IMR-90 (cell line): ENCODE measurements at places on chromosomes 3 and 15.

DNA sequence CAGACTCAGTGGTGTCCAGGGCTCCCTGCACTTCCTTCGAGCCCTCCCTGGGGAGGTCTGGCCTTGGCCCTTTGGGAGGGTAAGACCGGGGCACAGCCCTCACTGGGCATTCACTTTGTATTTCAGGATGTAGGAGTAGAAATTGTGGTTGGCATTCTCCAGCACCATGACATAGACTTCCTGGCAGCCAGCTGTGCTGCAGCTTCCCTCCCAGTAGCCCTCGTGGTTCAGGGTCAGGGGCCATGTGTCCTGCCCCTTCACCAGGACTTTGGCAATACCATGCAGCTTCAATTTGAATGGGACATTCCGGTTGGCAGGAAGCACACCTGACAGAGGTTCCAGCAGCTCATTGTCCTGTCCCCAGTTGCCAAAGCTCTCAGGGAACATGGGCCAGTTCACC, 47.3 kb downstream of the KY start:
- DNase-seq = no peak

- peak; percentile 46 for DNase-seq
Measured at GRCh38 chr3:132509096-132509495, 88.0 kb upstream of the ACKR4 start.

DNA sequence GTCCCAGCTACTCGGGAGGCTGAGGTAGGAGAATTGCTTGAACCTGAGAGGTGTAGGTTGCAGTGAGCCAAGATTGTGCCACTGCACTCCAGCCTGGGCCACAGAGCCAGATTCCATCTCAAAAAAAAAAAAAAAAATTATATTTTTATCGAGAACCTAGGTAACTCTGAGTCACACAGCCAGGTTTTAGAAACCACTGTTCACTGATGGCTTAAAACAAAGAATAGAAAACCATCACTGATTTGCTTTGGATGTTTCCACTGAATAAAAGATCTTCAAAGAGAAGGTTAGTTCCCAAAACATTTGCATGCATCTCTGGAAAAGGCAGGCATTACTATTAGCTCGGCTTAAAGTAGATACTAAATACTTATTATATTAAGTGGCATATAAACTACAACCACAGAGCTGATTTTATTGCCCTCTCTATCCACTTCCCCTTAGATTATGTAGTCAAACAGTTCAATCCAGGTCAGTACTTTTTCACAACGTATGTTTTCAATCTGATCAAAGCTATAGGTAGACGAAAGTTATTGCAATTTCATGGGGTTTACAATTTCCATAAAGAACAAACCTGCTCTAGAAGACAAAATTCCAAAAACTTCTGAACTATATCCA, 1.4 kb downstream of the B4GALT4 start:
- no peak for DNase-seq

DNA sequence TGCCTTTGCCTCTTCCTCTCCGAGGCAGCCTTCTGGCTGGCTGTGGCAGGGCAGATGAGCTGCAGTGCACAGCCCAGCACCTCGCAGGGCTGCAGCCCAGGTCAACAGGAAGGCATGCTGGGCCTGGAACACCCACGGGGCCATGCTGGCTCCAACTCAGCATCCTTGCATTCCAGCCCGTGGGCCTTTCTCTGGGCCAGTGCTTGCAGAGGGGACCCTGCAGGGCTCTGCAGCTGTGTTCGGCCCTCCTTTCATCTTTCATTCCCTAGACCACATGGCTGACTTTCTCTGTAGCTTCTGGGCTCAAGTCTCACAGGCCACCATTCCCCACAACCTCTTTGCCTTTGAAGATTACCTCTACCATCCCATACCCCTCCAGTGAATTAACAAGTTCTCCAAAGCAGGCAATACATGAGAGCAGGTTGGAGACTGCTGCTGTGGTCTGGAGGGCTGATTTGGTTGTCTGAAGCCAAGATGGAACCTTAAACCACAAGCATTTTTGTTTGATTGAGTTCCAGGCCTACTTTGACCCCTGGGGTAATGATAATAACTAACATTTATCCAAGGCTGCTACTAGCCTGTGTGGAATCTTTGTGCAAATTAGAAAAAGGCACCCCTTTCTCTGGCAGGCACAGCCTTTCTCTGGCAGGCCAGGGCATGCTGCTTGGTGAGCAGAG, 5.9 kb downstream of the FAM131A start:
- DNase-seq = peak; percentile 42

DNA sequence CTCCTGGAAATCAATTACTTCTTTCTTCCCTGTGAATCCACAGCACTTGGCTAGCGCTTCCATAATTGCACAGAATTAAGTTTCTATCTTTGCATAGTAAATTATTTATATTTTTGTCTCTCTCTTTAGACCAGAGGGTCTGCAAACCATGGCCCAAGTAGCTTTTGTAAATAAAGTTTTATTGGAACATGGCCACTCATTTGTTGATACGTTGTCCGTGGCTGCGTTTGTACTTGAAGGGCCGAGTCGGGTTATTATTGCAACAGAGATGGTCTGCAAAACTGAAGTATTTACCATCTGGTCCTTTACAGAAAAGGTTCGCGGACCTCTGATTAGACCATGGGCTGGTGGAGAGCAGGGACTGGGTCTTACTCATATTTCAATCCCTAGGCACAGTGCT, 102.5 kb downstream of the RPLP1 start:
- DNase-seq = no peak

GRCh38 chr3:129046732-129047552, 13.6 kb upstream of the GP9 start:
- no peak for DNase-seq

DNA sequence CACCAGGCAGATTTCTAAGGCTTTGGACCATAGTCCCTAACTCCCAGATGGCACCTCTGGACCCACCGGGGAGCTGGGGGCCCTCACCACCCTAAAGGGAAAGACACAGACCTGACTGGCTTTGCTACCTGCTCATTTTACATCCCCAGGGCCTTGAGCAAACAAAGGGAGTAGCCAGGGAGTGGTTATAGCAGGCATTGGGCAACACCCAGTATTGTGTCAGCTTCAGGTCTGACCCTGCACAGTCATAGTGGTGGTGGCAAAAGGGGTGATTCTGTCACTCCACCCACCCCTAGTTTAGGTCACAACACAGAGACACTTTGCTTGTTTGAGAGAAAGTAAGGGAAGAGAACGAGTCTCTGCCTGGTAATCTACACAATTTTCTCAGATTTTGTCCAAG, 352.5 kb downstream of the DIPK2A start:
- no peak for DNase-seq

DNA sequence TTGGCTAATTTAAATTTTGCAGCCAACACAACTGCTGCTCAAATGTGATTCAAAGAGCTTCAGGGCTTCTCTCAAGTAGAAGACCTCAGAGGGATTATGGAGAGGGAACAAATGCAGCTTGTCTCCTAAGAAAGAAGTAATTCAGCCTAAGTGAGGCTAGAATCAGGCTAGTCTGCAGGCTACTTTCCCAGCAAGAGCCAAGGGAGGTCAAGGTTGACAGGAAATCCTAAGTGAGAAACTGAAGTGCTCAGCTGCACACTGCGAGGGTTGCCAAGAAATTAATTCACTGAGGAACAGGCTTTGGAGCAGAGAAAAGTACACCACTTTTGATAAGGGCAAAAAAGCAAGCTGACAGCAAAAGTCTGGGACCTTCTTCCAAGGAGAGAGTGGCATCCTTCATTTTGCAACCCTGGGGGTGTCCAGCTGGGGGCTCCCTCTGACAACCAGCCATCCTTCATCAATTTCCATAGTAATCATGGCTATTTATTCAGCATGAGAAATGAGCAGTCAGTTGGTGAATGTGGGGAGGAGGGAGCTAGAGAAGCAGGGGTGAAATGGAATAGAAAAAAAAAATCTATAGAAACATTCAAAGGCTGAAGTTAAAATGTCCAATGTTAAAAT, 646.4 kb upstream of the ADAMTS9 start:
- no peak for DNase-seq

- no peak for DNase-seq
Measured at GRCh38 chr3:31544634-31545033, 11.9 kb downstream of the STT3B start.

GRCh38 chr3:143507735-143508580, 340.3 kb downstream of the SLC9A9 start:
- peak; percentile 72 for DNase-seq

DNA sequence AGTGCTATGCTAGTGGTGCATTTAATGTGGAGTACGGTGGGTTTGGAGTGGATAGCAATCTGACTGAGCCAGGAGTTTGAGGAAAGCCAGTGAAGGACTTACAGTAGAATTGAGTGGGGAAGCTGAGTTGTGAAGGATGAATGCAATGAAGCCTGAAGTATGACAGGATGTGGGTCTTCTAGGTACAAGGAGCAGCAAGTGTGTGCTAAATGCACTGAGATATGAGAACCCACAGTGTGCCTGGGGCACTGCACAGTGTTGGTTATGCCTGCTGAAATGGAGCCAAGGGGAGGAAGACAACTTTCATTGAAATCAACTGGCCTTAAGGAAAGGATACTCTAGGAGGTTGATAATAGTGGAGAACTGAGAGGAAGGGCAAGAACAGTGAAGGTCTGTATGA, 105.5 kb upstream of the MRPL3 start:
- DNase-seq = no peak

GRCh38 chr15:70375006-70375431, 277.3 kb upstream of the TLE3 start:
- DNase-seq = no peak
